NCI-H1694 (cell line): ENCODE measurements at places on chromosomes 2 and 18.

DNA sequence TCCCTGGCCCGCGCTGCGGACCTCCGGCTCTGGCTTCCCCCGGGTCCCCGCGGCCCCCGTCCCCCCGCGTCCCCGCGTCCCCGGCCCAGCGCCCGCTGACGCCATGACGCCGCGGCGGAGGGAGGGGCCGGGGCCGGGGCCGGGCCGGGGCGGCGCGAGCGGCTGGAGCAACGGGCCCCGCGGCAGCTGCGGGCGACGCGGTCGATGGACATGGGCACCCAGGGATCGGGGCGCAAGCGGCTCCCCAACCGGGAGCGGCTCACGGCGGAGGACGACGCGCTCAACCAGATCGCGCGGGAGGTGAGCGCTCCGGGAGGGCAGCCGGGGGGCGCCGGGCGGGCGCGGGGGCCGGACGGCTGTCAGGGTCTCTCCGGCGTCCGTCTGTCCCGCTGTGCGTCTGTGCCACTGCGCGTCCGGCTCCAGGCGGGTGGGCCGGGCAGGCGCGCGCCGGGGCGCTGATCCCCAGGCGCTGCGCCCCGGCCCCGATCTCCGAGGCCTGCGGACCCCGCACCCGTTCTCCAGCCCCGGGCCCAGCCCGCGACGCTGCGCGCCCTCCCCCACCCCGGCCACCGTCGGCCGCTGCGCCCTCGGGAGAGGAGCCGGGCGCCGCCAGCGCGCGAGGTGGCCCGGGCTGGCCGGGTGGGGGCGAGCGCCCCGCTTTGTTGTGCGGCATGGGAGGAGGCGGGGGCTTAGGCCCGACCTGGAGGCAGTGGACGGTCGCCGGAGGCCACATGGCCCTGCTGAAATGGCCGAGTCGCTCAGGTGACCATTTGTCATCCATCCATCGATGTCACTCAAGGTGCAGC is at the start of gene LRRFIP1:
LRRFIP1 (plus strand) TSS at position 147 of the 806 bp plus-strand sequence; CDS start at position 205, 58 bp downstream.
- no peak for DNase-seq

GRCh38 chr2:24594283-24594682 is 103.2 kb downstream of the NCOA1 start:
- DNase-seq = no peak

DNA sequence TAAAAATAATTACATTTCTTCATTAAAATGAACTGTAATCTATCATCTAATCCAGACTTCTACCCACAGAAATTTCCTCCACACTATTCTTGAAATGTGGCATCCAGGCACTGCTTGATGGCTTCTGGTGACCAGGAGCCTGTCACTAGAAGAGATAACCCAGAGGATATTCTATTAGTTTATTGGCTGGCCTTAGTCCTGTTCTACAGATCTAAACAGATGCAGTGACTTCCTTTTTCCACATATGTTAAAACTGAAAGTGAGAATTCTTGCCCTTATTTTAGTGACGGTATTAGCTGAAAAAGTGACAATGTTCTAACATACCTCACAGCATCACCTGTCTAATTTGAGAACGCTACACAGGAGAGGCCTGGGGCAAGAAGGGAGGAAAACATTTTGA is 775.4 kb downstream of the TSN start:
- no peak for DNase-seq

DNA sequence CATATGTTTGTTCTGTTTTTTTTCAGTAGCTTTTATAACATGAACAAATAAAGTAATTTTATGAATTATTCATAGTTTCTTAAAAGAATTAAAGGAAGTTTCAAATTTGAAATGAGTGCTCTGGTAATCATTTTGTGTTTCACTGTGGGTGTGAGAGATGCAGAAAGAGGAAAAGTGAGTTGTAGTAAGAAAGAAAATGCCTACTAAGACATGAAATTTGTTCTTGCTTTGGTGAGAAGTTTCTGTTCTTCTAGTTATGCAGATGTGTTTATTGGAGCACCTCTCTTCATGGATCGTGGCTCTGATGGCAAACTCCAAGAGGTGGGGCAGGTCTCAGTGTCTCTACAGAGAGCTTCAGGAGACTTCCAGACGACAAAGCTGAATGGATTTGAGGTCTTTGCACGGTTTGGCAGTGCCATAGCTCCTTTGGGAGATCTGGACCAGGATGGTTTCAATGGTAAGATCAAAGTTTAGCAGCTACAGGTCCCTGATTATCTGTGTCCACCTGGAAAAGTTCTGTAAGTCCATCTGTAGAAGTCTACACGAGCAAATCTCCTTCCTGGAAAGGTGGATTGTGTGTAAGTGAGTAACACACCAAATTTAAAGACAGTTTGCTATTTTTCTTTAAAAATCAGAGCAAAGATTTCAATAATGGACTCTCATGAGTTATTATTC is 51.4 kb downstream of the ITGAV start:
- DNase-seq = no peak

DNA sequence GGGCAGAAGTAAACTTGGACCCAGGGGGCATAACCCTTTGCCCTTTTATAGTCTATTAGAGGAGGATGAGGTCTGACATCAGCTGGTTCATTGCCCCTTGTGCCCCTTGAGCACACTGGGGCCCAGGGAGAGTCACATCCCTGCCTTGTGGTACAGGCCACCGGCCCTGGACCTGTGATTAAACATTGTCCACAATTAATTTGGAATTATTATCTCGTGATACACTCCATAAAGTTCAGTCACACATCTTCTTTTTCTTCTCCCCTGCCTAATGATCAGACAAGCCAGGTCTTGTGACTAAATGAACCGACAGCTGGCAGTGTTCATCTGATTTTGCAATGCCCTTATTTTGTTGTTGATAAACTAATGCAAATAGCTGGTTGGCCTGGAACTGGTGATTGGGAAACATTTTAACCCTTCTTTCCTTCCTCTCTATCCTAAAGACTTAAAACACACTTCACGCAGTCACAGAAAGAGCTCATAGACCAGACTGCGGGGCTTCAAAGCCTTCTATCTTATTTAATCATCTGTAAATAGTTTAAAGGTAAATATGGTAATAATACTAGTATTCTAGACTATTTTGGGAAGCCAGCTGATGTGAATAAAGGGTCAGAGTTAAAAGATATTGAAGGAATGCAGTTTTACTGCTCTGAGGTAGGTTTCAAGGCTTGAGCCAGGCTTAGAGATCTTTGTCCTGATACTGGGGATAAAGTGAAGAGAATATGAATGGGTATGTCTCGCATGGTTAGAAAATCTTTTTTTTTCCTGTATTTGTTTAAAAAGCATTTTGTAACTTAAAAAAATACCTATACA is 13.4 kb downstream of the IL1R1 start:
- no peak for DNase-seq

GRCh38 chr2:42186366-42186765 is 17.2 kb downstream of the EML4 start:
- DNase-seq = no peak

DNA sequence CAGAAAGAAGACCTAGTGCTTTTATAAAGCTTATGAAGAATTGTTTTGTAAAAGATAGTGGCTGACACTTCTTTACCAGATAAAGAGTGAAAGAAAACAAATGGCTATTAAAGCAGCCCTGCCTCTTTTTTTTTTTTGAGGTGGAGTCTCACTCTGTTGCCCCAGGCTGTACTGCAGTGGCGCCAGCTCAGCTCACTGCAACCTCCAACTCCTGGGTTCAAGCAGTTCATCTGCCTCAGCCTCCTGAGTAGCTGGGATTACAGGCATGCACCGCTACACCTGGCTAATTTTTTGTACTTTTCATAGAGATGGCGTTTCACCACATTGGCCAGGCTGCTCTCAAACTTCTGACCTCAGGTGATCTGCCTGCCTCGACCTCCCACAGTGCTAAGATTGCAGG is 12.9 kb downstream of the ARPC2 start:
- no peak for DNase-seq
